ENCODE measurements at places on chromosomes 6 and 20.

- DNase-seq, result no peak
Measured at GRCh38 chr6:101633081-101633480, 239.6 kb downstream of the GRIK2 start.

DNA sequence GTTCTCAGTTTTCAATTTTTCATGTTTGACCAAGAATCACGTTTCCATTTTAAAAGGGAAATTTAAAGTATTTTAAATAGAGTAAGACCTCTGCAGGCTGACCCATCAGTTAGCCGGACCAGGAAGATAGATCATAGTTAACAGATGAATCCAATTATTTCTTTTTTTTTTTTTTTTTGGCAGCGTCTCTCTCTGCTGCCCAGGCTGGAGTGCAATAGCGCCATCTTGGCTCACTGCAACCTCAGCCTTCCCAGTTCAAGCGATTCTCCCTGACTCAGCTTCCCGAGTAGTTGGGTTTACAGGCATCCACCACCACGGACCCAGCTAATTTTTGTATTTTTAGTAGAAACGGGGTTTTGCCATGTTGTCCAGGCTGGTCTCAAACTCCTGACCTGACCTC lies 256.7 kb upstream of the CNR1 start:
- DNase-seq, result no peak

GRCh38 chr20:4100679-4101078 lies 85.3 kb upstream of the RNF24 start:
- DNase-seq, result no peak

DNA sequence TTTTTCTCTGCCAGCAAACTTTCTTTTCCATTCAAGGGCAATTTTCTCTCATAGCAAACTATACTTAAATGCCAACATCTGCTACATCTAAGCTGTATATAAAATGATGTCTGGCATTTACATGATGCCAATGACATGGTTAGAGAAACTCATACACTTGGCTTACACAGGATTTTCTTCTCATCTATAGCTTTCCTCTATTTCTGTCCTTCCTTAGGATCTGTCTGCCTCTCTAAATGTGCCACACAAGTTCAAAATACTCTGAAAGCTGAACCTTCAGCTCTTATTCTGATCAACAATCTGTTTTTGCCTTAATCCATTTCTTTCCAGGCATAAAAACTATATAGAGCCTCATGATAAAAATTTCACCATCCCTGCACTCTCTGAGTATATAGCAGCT lies 290.9 kb upstream of the RNF217 start:
- DNase-seq, result no peak

- no peak for DNase-seq
Measured at GRCh38 chr6:30547454-30547853, 8.8 kb downstream of the GNL1 start.

DNA sequence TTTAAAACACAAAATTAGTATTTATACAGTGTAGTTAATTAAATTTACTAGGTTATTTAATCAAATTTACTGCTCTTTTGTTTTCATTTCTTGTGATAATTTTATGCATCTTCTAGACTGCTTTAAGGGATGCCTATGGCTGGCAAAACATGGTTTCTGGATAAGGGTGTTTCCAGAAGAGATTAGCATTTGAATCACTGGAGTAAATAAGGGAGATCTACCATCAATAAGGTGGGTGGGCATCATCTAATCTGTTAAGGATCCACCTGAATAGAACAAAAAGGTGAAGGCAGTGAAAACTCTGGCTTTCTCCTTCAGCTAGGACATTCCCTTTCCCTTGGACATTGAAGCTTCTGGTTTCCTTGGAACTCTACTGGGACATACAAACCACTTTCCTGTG lies 146.2 kb upstream of the LAMA2 start:
- DNase-seq, result no peak

- no peak for DNase-seq
Measured at GRCh38 chr6:90368001-90368400, 71.4 kb upstream of the BACH2 start.

GRCh38 chr20:32067234-32067821 lies 15.3 kb downstream of the HCK start:
- DNase-seq, result peak; percentile 96

GRCh38 chr6:1601158-1602048 lies 8.3 kb upstream of the FOXC1 start:
- DNase-seq, result no peak

DNA sequence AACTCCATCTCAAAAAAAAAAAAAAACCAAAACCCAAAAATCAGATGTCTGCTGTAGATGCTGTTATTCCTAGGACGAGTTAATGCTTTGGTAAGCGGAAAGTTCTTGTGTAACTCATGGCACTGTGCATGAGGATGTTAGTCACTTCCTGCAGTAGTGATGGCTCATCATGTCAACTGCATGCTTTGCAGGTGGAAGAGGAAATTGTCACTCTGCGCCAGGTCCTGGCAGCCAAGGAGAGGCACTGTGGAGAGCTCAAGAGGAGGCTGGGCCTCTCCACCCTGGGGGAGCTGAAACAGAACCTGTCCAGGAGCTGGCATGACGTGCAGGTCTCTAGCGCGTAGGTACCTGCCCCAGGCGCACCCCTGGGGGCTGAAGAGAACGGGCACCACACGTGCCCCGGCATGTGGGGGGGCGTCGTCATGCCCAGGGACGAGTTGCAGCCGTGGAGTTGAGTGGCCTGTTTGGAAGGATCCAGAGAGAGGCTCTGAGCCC lies 8.5 kb downstream of the TPD52L2 start:
- DNase-seq, result no peak

DNA sequence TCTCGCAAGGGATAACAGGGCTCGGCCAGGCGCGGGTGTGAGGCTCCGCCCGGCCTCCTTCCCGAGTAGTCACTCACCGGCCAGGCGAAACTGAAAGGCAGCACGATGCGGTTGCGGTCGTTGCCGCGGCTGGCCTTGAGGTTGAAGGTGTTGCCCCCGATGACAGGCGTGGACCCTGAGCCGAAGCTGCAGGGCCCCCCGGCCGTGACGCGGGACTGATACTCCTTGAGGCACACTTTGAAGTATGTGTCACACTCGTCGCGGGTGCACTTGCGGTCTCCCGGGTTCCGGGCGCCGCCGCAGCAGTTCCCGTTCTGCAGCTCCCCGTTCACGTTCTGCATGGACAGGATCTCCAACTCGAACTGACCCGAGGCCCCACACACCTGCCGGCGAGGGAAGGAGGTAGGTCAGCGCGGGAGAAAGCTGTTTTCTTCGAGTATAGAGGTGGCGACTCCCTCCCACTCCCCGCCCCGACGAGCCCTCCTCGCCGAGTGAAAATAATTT lies 1.1 kb downstream of the JAG1 start:
- DNase-seq, result no peak

- no peak for DNase-seq
Measured at GRCh38 chr6:34154668-34155447, 9.0 kb upstream of the GRM4 start.

- DNase-seq, result no peak
Measured at GRCh38 chr6:16787128-16787682, 25.9 kb upstream of the ATXN1 start.

DNA sequence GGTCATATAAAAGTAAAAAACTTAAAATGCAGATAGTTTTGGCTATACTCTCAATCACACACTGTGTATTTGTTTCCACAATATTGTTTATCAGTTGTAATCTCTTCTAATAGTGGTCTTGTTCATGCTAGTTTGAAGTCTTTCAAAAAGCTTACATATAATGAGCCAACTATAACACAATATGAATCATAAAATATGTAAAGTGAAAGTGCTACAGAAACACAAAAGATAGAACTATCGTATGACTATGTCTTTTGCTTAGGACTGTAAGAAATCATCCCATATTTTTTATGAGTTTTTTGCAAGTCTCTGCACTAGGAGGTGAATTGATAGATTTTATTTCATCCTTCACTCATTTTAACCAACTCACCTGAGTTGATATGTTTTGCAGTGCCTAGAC lies 136.0 kb downstream of the MMUT start:
- no peak for DNase-seq

GRCh38 chr6:8905757-8906156 lies 470.4 kb upstream of the SLC35B3 start:
- no peak for DNase-seq

- peak; percentile 95 for DNase-seq
Measured at GRCh38 chr6:32969685-32970412, 1.5 kb downstream of the BRD2 start.

- DNase-seq, result no peak
Measured at GRCh38 chr6:157985378-157986155, 3.9 kb downstream of the SYNJ2 start.

- no peak for DNase-seq
Measured at GRCh38 chr6:52546678-52547077, 30.2 kb downstream of the TRAM2 start.

- no peak for DNase-seq
Measured at GRCh38 chr6:135608031-135608430, 110.5 kb upstream of the AHI1 start.

- DNase-seq, result no peak
Measured at GRCh38 chr6:51057296-51057695, 238.6 kb downstream of the TFAP2B start.

- no peak for DNase-seq
Measured at GRCh38 chr6:139165324-139165723, 30.4 kb downstream of the HECA start.

DNA sequence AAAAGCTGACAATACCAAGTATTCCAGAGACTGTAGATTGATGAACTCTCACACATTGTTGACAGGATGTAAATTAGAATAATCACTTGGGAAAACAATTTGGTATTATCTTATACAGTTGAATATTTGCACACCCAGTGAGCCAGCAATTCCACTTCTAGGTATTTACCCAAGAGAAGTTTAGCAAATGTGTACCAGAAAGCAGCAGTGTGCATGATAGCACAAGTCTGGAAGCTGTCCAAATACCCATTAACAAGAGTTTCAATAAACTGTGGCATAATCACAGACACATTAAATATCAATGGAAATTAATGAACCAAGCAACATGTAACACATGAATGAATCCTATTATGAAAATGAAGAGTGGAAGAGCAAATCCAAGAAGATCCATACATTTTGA lies 233.6 kb downstream of the TPBG start:
- DNase-seq, result no peak

DNA sequence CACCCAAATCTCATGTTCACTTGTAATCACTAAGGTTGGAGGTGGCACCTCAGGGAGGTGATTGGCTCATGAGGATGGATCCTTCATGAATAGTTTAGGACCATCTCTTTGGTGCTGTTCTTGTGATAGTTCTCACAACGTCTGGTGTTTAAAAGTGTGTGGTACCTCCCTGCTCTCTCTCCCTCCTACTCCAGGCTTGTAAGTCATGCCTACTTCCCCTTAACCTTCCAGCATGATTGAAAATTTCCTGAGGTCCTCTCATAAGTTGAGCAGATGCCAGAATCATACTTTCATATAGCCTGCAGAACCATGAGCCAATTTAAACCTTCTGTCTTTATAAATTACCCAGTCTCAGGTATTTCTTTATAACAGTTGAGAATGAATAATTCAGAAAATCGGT lies 16.6 kb downstream of the HLA-A start:
- no peak for DNase-seq

- DNase-seq, result no peak
Measured at GRCh38 chr20:17834804-17835203, 133.8 kb downstream of the SNX5 start.

DNA sequence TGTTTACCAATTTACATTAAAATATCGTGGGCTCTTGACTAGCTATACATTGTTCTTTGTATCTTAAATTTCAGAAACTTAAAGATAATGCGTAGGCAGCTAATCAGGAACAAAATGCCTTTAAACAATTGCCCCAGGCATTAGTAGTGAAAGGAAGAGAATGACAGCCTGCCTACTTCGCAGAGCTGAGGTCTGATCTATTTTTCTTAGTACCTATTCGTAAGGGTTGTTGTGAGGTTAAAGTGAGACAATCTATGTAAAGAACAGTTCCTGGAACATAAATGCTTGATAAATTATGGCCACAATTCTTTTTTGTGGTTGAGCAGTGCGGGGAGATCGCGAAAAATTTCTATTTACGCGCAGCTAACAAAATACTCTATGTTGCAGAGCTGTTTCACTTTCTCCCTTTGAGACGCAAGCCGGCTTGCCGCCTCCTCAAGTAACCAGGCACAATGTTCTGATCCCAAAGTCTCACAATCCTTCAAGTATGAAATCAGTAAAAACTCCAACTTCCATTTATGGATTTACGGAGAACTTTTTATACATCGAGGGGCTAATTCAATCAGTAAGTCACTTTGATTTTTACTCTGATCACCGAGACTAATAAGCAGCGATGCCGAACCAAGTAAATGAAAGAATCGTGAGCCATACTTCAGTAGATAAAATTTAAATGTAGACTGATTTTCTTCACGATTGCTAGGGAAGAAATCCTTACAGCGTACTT lies 878 bp upstream of the PNRC1 start:
- DNase-seq, result no peak

GRCh38 chr6:98833307-98834059 lies 891 bp upstream of the POU3F2 start:
- DNase-seq, result no peak

GRCh38 chr20:5528261-5528660 lies 211.5 kb upstream of the PROKR2 start:
- no peak for DNase-seq

DNA sequence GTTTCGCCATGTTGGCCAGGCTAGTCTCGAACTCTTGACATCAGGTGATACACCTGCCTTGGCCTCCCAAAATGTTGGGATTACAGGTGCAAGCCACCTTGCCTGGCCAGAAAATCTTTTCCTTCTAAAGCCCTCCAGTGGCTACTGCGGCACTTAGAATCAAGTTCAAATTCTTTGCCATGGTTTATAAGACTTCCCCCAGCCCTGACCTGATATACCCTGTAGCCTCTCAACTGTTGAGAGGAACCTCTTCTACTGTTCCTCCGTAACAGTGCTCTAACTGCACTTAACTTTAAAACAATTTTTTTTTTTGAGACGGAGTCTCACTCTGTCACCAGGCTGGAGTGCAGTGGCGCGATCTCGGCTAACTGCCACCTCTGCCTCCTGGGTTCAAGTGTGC lies 235.6 kb downstream of the BCAS1 start:
- no peak for DNase-seq

DNA sequence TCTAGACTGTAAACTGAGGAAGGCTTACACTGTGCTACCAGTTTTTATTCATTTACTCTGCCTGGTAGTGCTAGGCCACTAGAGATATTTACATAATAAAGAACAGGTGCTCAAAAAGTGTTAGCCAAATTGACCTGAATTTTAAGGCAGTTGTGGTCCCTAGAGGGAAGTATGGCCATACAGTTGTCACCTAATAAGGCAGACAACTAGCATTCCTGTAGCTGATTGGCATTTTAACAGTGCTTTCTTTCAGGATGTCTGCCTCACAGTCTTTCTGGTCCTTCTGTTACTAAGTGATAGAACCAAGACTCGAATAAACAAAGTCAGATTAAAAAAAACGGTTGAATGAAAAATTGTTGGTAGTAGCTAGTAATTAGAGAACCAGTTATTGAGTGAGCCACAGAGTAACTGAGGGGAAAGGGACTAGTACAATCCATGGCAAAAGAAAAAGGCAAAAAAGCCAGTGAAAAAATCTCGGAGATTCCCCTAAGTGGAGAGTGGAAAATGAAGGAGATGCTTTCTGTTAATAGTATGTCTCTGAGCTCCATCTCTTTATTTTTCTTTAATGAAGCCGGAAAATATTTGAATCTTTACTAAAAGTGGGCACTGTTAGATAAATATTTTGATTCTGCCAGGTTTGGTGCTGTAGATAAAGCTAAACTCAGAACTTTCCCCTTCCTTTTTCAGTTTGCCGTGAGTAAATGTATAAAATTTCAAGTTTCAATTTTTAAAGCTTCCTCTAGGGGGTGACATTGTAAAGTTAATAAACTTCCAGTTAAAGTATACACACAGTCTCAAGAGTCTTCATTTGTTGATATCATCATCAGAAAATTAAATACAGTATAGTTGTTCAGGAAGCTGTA lies 9.1 kb downstream of the VTA1 start:
- no peak for DNase-seq

- no peak for DNase-seq
Measured at GRCh38 chr6:620166-620565, 36.7 kb downstream of the HUS1B start.

All from HS-27A (cell line).